ENCODE measurements at places on chromosomes 6 and 20.

- no peak for DNase-seq
Measured at GRCh38 chr6:16836144-16836981, 75.1 kb upstream of the ATXN1 start.

- DNase-seq = no peak
Measured at GRCh38 chr6:144729502-144729901, 444.4 kb downstream of the UTRN start.

DNA sequence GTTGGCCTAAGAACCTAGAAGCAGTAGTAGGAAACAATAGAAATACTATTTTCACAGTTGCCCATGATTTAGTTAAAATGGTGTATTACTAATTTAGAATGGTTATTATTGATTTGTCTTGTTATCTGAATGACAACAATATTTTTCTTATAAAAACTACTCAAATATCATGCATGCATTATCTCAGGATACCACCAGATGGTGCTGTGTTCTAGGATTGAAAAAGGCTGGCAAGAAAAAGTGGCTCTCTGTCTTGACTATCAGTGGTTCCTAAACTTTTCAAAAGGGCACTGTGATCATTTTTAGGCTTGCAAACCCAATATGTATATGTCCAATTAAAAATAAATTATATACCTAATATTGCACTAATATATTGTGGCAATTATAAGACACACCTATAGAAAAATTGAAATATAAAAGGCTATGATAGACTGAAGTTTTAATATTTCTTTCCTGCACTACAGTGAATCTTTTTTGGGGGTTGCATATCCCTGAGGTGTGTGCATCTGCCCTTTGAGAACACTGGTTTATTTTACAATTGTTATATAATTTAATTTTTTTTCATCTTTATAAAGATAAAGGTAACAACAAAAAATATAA, 131.7 kb upstream of the MLIP start:
- no peak for DNase-seq

DNA sequence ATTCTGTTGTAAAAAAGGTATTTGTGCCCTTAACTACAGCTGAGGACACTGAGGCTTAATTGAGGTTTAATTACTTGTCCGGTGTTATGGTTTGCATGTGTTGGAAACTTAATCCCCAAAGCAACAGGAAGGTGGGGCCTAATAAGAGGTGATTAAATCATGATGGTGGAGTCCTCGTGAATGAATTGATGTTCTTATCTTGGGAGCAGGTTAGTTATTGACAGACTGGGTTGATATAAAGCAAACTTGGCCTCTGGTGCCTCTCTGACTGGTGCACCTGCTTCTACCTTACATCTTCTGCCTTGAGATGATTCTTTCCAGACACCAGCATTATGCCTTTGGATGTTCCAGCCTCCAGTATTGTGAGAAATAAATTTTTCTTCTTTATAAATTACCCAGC, 306.5 kb upstream of the HS3ST5 start:
- no peak for DNase-seq

GRCh38 chr6:150025201-150025917, at the start of gene RAET1L:
RAET1L (minus strand) TSS chr6:150025532; CDS start chr6:150025471, 61 bp downstream.
- no peak for DNase-seq

- DNase-seq = peak; percentile 8
Measured at GRCh38 chr6:56843476-56844349, 111.2 kb upstream of the BEND6 start.

DNA sequence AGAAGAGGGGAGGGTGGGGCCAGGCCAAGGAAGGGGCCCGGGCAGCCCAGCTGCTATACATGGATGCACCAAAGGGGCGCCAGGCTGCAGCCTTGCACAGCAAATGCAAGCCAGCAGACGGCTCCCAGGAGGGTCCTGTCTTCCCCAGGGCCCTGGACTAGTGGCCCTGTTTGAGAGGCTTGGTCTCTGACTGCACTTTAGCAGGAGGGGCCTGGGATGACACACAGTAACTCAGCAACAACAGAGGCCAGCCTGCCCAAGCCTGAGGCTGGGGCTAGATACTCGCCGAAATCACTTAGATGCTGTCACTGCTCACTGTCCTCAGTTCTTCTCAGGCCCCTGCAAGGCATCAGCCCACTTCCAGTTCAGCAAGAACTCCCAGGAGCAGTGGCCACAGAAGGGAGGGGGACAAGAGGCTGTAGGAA, 73.5 kb downstream of the TRAM2 start:
- no peak for DNase-seq

DNA sequence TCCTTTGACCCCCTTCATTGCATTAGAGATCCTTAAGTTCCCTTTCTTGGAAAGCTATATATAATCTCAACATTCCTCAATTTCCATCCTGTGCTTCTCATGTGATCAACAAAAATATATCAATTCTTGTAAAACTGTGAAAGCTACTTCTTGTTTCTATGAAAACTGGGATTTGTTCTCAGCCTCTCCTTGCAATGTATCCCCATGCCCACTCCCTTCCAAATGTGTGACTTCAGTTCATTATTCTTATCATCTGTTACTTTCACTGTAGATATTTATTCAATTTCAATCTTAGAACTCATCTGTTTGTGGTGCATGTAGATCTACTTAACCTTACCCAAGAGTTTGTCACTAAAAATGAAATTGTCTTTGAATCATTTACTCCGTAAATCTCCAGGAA, 260.6 kb downstream of the HIVEP2 start:
- DNase-seq = no peak

- DNase-seq = no peak
Measured at GRCh38 chr6:40387871-40388264, 199.3 kb downstream of the LRFN2 start.

DNA sequence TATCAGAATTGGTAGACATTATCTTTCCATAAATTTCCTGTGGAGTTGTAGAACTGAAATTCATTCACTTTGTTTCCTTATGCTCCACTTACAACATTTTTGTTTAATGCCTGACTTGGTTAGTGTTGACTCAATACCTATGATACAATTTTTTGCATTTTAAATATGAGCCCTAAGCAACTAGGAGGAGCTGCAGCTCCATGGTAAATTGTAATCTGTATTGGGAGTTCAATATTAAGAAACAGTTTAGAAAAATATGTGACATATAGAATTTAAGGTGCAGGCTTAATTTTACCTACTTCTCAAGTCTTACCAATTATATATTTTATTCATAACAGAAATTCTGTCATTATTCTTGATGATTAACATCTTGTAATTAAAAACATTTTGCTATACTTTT, 868.3 kb downstream of the EYS start:
- DNase-seq = no peak

- no peak for DNase-seq
Measured at GRCh38 chr6:147087641-147088040, 116.6 kb upstream of the STXBP5 start.

- peak; percentile 64 for DNase-seq
Measured at GRCh38 chr6:34237722-34238584, 1.3 kb downstream of the HMGA1 start.

DNA sequence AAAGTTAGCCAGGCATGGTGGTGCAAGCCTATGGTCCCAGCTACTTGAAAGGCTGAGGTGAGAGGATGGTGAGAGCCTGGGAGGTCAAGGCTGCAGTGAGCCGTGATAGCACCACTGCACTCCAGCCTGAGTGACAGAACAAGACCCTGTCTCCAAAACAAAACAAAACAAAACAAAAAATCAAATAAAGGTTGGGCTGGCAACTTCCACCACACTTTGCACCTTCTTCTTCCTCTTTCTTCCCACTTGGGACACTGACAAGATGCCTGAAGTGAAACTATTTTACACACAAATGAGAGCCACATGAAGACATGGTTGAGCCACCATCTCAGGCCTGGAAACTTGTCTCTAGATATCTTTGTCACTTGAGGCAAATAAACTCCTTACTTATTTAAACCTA, 53.8 kb upstream of the CCDC28A start:
- DNase-seq = no peak

DNA sequence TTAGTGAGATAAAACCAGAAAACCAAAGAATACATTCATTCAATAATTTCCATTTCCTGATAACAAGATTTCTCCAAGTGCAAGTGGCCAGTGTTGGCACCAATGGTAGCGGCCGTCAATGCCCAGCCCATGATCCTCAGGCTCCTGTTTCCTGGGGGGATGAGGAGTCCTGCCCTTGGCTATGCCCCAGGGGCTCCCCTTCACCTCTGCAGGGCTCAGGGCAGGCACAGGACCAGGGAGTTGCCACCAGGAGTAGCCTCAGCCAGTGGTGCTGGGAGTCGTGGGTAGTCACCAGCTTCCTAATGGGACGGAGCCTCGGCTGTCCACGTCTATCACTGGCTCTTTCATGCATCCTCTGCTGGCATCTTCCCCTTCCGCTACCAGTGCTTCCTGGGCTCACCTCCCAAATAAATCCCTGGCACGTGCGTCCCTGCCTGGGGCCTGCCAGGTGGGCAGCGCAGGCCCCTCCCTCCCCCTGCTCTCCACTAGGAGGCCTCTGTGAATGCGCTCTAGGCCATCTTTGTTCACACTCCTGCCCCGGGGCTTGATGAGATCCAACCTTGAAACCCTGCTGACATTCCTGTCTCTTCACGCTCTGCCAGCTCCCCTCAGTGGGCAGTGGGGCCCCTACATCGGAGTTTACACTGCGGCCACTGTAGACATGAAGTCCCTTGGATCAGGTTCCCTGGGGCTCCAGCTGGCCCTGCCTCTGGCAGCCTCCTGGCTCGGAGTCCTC, 215.7 kb downstream of the SYNDIG1 start:
- no peak for DNase-seq

DNA sequence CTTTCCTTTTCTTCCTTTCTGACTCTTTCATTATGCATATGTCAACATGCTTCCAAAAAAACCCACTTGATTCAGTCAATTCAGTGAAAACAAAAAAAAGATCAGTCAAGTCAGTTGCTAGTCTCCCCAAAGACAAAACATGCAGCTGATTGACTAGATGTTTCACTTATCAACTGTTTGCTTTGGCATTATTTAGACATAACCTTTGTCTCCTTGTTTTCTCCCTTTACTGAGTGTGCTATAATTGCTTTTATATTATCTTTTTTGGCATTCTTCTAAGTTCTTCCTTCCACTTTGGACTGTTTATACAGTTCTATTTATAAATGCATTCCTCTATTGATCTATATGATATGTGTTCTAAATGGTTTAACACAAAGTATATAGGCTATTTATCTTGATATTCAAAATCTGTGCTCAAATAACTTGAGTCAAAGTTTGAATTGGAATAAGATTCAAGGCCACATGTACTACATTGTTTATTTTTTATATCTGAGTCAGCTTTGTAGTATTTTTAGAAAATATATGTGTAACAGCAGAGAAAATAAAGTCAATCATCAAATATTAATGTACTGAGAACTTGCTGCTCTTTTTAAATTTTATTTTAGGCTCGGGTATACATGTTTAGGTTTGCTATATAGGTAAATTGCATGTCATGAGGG, 260.5 kb downstream of the CENPW start:
- DNase-seq = no peak

GRCh38 chr6:35388772-35389352, 46.5 kb downstream of the PPARD start:
- no peak for DNase-seq

- no peak for DNase-seq
Measured at GRCh38 chr20:49043000-49043399, 3.1 kb upstream of the CSE1L start.

- no peak for DNase-seq
Measured at GRCh38 chr20:49727478-49727877, 13.8 kb upstream of the B4GALT5 start.
